Activated T-cell treated with anti-CD3 and anti-CD28 coated beads, Interleukin-2, amount 50 U/mL, for 1 hour (primary cell): ENCODE measurements at places on chromosomes 1 and 21.

DNA sequence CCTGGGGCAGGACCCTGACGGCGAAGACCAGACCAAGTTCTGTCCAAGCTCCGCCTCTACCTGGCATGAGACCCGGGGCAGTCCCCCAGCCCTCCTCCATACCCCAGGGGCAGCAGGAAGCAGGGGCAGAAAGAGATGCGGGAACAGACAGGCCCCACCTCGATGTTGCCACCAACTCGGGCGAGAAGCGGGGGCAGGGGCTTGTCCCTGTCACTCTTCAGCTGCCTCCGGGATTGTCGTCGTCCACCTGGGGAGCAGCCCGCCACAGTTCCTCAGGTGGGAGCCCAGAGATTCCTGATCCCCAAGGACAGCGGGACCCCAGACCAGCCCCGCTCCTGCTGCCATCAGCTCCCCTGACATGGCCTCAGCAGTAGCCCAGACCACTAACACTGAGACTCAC lies 54.8 kb downstream of the CHD5 start:
- DNase-seq = no peak

DNA sequence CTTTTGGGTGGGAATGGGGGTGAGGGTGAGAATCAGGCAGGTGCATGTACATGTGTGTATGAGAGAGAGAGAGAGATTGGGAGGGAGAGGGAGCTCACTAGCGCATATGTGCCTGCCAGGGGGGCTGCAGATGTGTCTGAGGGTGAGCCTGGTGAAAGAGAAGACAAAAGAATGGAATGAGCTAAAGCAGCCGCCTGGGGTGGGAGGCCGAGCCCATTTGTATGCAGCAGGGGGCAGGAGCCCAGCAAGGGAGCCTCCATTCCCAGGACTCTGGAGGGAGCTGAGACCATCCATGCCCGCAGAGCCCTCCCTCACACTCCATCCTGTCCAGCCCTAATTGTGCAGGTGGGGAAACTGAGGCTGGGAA lies 95.0 kb downstream of the EPHB2 start:
- no peak for DNase-seq

DNA sequence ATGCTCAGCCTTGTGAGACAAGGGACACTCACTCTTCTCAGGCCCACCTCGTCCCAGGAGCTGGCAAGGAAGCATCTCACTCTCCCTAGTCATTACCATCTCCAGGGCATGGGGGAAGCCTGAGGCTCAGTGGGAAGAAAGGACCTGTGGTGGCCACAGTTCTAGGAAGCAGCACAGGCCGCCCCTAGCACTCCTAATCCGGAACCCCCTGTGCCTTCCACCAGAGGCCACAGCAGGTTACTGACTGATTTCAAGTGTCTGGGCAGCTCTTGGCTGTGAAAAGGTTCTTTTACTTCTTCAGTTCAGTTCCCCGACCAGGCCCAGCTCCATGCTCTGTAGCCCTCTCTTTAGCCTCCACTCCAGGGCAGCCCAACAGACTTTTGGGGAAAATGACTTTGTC lies 84.4 kb downstream of the TRABD2B start:
- DNase-seq = no peak

GRCh38 chr21:41943851-41944250 lies 10.0 kb downstream of the C2CD2 start:
- DNase-seq = no peak

DNA sequence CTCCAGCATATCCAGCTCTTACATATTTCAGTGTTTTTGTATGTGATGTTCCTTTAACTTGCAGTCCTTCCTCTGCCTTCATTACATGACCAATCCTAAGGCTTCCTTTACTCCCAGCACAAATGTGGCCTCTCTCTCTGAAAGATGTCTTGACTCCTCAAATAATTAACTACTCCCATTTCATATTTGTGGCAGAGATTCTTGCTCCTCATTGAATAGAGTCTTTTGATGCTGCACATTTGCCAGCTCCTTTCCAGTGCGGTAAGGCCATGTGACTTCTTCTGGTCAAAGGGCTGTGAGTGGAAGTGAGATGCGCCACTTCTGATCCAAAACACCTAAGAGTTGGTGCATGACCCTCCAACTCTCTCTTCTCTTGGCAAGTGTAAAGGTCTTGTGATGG lies 19.1 kb upstream of the LAMC1 start:
- DNase-seq = no peak

GRCh38 chr1:42139444-42139843 lies 13.8 kb upstream of the GUCA2B start:
- no peak for DNase-seq
